ENCODE measurements at places on chromosomes 5 and 9.

DNA sequence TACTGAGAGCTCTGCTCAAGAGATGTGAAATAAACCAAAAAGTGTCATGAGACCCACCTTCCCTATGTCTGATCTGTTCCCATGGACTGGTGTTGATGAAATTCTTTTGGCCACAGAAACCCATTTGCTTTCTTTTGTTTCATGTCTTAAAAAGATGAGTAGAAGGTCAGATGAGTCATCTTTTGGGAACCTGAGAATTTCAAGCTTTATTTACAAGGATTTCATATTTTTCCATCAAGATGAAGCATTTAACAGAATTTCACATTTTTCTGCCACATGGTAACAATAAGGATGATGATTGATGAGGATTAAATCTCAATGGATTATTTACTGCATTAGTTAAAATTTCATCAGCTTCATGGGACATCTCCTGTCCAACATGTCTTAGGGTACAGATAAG, 337.8 kb downstream of the DEPDC1B start:
- DNase-seq: no peak

GRCh38 chr5:107500347-107500746, 170.4 kb downstream of the EFNA5 start:
- DNase-seq: no peak

GRCh38 chr5:17748201-17748600, 113.9 kb downstream of the TAF11L14 start:
- DNase-seq: no peak

DNA sequence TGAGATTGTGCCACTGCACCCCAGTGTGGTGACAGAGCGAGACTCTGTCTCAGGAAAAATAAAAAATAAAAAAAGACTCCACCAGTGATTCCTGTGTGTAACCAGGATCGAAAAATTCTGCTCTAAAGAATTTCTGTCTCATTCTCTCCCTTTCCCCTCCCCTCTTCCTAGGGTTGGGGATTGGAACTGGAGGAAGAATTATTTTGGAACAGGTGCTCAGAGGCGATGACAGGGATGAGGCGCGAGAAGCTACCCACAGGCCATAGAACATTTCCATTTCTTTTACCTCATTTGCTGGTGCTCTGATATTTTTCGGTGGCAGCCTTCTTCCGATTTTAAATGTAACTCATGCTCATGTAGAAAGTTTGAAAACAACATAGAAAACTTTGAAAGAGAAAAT, 80.1 kb downstream of the DAPK1 start:
- DNase-seq: no peak

DNA sequence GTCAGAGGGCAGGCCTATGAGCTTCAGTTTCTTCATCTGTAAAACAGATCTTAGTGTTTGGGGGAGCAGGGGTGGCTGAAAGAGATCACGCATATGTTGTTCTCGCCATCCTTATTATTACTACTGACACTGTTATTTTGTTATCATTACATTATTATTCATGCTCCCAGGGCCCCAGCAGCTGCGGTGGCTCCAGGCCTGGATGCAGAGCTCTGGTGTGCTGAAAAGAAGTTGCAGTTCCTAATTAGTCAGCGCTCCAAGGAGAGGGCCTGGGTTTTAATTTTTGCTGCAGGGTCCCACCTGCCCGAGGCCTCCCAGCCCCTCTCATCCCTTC, 19.5 kb downstream of the CXXC5 start:
- DNase-seq: no peak

DNA sequence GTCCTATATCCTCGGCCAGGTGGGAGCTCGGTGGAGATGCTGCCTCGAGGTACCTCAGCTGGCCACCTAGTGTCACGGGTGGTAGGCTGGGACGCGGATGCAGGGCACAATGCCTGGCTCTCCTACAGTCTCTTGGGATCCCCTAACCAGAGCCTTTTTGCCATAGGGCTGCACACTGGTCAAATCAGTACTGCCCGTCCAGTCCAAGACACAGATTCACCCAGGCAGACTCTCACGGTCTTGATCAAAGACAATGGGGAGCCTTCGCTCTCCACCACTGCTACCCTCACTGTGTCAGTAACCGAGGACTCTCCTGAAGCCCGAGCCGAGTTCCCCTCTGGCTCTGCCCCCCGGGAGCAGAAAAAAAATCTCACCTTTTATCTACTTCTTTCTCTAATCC, 2.0 kb downstream of the PCDHGC3 start:
- no peak for DNase-seq

DNA sequence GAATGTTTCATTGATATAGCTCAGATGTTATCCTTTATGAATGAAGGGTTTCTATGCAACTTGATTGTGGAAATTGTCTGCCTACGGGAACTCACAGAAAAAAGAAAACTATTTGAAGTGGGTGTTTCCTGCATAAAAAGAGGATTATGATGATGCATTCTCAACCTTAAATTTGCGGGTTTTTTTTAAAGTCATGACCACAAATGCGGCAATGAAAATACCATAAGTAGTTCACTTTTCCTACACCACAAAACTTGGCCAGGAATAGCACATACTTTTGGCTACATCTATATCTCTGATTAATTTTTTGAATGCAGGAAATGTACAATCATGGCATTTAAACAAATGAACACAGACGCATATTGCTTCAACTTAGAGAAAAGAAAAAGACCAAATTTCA, 754.7 kb downstream of the DTWD2 start:
- DNase-seq: no peak

GRCh38 chr5:6915574-6915973, 202.3 kb downstream of the TENT4A start:
- no peak for DNase-seq

DNA sequence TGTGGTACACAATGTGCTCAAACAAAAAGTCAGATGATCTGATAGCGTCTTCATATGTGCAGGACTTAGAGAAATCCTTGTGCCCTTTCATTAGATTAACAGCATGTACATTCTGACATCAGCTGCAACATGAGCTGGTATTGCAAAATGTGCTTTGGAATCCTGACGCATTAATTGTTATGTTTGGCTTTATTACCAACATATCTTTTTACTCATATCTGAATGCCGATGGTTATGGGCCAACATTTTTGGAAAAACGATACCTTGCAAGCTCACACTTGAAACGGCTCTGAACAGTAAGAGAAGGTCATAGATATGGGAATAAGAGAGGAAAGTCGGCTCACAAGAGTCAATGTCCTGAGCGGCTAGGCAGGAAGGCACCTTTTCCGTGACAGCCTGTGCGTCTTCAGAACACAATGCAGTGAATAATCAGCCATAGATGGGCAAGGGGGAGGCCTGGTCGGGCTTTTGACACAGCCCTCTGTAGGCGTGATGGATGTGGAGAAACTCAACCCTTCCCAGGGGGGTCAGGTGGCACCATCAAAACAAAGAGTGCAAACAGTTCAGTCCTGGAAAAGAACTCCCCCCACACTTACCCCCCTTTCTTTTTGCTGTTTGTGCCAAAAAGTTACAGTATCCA, 36.4 kb upstream of the GAS1 start:
- DNase-seq: no peak

GRCh38 chr5:16539169-16539666, 73.6 kb upstream of the ZNF622 start:
- DNase-seq: no peak
